ENCODE measurements at places on chromosomes 7 and 10. TPM values are rescaled to one million over a fixed set of nuclear protein-coding genes. Genes with fewer than 3 reads are reported as not detected.

DNA sequence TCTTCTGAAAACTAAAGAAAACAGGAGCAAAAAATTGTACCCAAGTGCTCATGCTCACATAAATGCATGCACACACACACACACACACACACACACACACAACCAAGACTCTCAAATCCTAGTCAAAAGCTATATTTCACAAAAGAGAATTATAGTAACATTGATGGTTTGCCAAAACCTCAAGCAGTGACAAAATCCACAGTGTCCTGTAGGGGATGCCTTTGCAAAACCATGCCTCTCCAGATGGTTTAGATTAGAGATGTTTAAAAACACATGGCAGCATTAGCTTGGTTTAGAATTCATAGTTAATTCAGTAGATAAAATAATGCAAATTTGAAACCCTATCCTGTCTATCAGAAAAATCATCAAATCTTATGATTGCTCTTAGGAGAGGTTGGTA lies 232.2 kb downstream of the DYNC1I1 start:
- no peak overlapping the region for H3K27ac ChIP-seq
- H3K27me3 ChIP-seq: no peaks in the 10 kb centered on the region
- no peaks in the 10 kb centered on the region for H3K4me1 ChIP-seq
- no peaks in the 10 kb centered on the region for H3K36me3 ChIP-seq

MMRN2 gene
- total RNA-seq: not detected

CDHR1 gene
- not detected for total RNA-seq

LRRC18 gene
- total RNA-seq: not detected

PALD1 gene
- 54.7 TPM for total RNA-seq

Measured in Karpas-422 (cell line).